ENCODE measurements at places on chromosomes 1 and 21. TPM values are rescaled to one million over a fixed set of nuclear protein-coding genes. Genes with fewer than 3 reads are reported as not detected.
A peak's percentile ranks its signal among the peaks of the same experiment; 100 is the strongest.

Gene RAB25
- total RNA-seq, result 62.0 TPM

GRCh38 chr1:39105061-39105840 is 79.1 kb downstream of the NDUFS5 start:
- peak; percentile 93 for DNase-seq
- peak overlapping the region; percentile 73 for H3K4me3 ChIP-seq

- no peaks in the 10 kb centered on the region for H3K36me3 ChIP-seq
- H3K27me3 ChIP-seq, result no peaks in the 10 kb centered on the region
- H3K4me3 ChIP-seq, result no peak overlapping the region
- no peak for DNase-seq
These were observed 3.1 kb downstream of the CHD1L start for GRCh38 chr1:147245586-147246021.

DNA sequence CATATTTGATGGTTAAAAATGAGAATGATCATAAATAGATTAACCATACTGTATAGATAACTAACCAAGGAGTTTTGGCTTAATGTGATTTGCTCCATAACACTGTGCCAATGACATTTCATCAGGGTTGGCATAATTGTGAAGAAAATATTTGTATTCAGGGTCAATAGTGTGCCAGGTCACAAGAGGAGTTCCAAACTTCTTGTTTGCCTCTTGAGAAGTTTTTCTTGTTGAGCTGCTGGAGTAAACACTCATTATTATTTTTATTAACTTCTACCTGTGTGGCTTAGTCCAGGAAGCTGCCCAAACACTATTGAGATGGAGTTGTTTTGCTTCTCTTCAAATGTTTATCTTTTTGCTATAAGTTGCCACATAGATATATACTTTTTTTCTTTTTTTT is 7.5 kb downstream of the MAP7D1 start:
- H3K36me3 ChIP-seq, result peaks cover 11% of the 10 kb centered on the region
- DNase-seq, result no peak
- H3K4me1 ChIP-seq, result peaks cover 68% of the 10 kb centered on the region
- peak overlapping the region; percentile 19 for H3K27ac ChIP-seq
- H3K4me3 ChIP-seq, result no peak overlapping the region

DNA sequence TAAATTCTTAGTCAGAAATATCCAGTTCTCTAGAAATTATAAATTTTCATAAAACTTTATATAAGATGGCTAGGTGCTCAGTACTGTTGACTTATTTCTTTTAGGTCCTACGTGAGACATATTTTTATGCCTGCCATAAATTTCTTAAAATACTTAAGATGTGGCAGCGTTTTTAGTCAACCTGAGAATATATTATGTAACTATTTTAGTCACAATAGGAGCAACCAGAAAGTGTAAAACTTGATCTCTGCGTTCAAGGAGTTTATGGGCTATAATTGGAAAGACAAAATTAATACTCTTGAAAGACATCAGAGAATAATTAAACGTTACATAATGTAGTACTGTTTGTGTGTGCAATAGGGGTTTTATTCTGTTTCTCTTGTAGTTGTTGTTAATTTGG is 24.1 kb upstream of the PGM1 start:
- H3K36me3 ChIP-seq, result peaks cover 9% of the 10 kb centered on the region
- no peaks in the 10 kb centered on the region for H3K4me1 ChIP-seq
- no peak overlapping the region for H3K27ac ChIP-seq
- H3K27me3 ChIP-seq, result no peaks in the 10 kb centered on the region

GRCh38 chr1:154430903-154431302 is 25.8 kb downstream of the IL6R start:
- H3K36me3 ChIP-seq, result peaks cover 42% of the 10 kb centered on the region
- H3K27ac ChIP-seq, result no peak overlapping the region
- H3K4me1 ChIP-seq, result peaks cover 56% of the 10 kb centered on the region
- no peak overlapping the region for H3K4me3 ChIP-seq
- DNase-seq, result no peak
- no peaks in the 10 kb centered on the region for H3K27me3 ChIP-seq

Data from upper lobe of right lung (tissue), 1 donor.